Neural progenitor cell (in vitro differentiated cells): ENCODE measurements at places on chromosomes 1 and 21.

GRCh38 chr1:224217655-224218623 lies 34.9 kb downstream of the DEGS1 start:
- H3K4me3 ChIP-seq = no peak overlapping the region
- H3K36me3 ChIP-seq = no peaks in the 10 kb centered on the region
- no peaks in the 10 kb centered on the region for H3K27me3 ChIP-seq
- no peak overlapping the region for H3K27ac ChIP-seq
- DNase-seq = no peak
- peaks cover 9% of the 10 kb centered on the region for H3K4me1 ChIP-seq

- no peaks in the 10 kb centered on the region for H3K27me3 ChIP-seq
- DNase-seq = no peak
- H3K27ac ChIP-seq = no peak overlapping the region
- H3K36me3 ChIP-seq = no peaks in the 10 kb centered on the region
- no peak overlapping the region for H3K4me3 ChIP-seq
Measured at GRCh38 chr1:147784941-147785340, 24.5 kb upstream of the GJA5 start.

DNA sequence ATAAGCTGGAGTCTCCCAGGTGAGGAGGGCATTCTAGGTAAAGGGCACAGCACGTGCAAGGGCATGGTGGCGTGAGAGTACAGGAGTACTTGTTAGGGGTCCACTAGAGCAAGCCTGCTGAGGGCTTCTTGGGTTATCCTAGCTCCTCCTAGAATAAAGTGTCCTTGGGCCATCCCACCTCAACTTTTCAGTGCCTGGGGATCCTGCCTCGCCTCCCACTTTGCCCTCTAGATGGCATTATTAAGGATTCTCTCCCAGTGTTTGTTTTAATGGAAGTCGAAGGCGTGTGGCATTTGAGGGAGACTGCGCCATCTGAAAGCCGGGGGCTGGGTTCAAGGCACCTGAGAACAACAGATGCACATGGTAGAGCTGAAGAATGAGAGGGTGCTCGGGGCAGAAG lies 74.5 kb upstream of the SELENON start:
- no peak overlapping the region for H3K4me3 ChIP-seq
- peaks cover 53% of the 10 kb centered on the region for H3K4me1 ChIP-seq
- no peak overlapping the region for H3K27ac ChIP-seq
- no peaks in the 10 kb centered on the region for H3K27me3 ChIP-seq
- DNase-seq = no peak

- DNase-seq = peak; percentile 92
- H3K4me3 ChIP-seq = peak overlapping the region; percentile 89
- H3K27ac ChIP-seq = no peak overlapping the region
- no peaks in the 10 kb centered on the region for H3K36me3 ChIP-seq
- peaks cover 25% of the 10 kb centered on the region for H3K4me1 ChIP-seq
- H3K27me3 ChIP-seq = peaks cover 38% of the 10 kb centered on the region
Measured at GRCh38 chr1:6497215-6497866, 5.9 kb upstream of the PLEKHG5 start.

GRCh38 chr1:59552007-59552406 lies 255.1 kb downstream of the FGGY start:
- no peaks in the 10 kb centered on the region for H3K36me3 ChIP-seq
- H3K27ac ChIP-seq = no peak overlapping the region
- no peak for DNase-seq
- H3K27me3 ChIP-seq = no peaks in the 10 kb centered on the region
- peaks cover 15% of the 10 kb centered on the region for H3K4me1 ChIP-seq
- no peak overlapping the region for H3K4me3 ChIP-seq

DNA sequence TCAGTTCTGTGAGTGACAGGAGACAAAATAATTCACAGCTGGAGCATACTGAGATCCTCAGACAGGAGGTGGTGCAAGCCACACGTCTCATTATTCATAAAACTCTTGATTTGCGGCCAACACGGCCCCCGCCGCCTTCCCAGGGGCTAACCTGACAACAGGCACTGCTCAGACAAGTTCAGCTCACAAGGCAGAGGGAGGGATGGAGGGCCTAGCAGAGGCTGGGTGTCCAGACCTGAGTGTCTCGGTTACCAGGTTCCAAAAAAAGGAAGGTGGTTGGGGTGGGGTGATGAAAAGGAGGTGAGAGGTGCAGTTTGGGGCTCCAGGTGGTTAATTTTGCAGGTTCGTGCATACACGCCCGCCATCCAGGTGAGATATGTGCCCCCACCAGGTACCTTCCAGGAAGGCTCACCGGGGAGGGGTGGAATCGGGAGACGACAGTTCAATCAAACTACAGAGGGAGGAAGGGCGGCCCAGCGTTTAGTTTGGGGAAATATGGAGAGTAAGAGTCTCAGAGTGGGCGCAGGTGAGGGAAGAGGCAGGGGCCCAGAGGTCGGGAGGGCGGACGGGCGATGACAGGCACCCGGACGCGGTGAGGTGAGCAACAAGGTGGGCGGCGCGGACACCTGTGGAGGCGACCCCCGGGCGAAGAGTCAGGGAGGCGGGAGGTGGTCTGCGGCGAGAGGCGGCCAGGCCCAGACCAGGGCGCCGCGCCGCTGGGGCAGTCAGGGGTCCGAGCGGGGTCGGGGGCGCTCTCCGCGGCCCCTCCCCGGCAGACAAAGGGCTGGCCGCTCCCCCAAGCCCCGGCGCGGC lies 629 bp downstream of the CTNNBIP1 start:
- peaks cover 14% of the 10 kb centered on the region for H3K4me1 ChIP-seq
- peak; percentile 30 for DNase-seq
- H3K27ac ChIP-seq = no peak overlapping the region
- peak overlapping the region; percentile 97 for H3K4me3 ChIP-seq
- no peaks in the 10 kb centered on the region for H3K36me3 ChIP-seq
- H3K27me3 ChIP-seq = no peaks in the 10 kb centered on the region

DNA sequence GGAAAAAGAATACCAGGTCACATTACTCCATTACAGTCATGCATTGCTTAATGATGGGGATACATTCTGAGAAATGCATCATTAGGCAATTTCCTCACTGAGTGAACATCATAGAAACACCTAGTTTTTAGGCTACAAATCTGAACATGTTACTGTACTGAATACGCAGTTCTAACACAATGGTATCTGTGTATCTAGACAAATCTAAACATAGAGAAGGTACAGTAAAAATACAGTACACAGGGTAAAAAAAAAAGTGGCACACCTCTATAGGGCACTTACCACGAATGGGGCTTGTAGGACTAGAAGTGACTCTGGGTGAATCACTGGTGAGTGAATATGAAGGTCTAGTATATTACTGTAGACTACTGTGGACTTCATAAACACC lies 115.7 kb downstream of the AKT3 start:
- H3K4me3 ChIP-seq = no peak overlapping the region
- no peak overlapping the region for H3K27ac ChIP-seq
- no peaks in the 10 kb centered on the region for H3K27me3 ChIP-seq
- no peaks in the 10 kb centered on the region for H3K36me3 ChIP-seq
- H3K4me1 ChIP-seq = peaks cover 26% of the 10 kb centered on the region

GRCh38 chr1:87242445-87243185 lies 86.1 kb upstream of the LMO4 start:
- no peaks in the 10 kb centered on the region for H3K36me3 ChIP-seq
- H3K27ac ChIP-seq = no peak overlapping the region
- H3K4me1 ChIP-seq = no peaks in the 10 kb centered on the region
- no peak overlapping the region for H3K4me3 ChIP-seq

- peaks cover 17% of the 10 kb centered on the region for H3K4me1 ChIP-seq
- no peaks in the 10 kb centered on the region for H3K36me3 ChIP-seq
- peaks cover 63% of the 10 kb centered on the region for H3K27me3 ChIP-seq
- peak; percentile 64 for DNase-seq
- no peak within 1 kb of the TSS for H3K27ac ChIP-seq
- H3K4me3 ChIP-seq = peak within 1 kb of the TSS; percentile 37
Measured at GRCh38 chr1:156893048-156893953, at the start of gene PEAR1. Gene PEAR1 (plus strand): TSS chr1:156893718. CDS start chr1:156903927, 10,209 bp downstream.

GRCh38 chr1:24110642-24111261 lies 1.2 kb downstream of the MYOM3 start:
- DNase-seq = peak; percentile 32
- peaks cover 23% of the 10 kb centered on the region for H3K4me1 ChIP-seq
- no peak overlapping the region for H3K27ac ChIP-seq

- no peaks in the 10 kb centered on the region for H3K36me3 ChIP-seq
- H3K27ac ChIP-seq = peak overlapping the region; percentile 100
- peak; percentile 62 for DNase-seq
- H3K4me1 ChIP-seq = peaks cover 50% of the 10 kb centered on the region
Measured at GRCh38 chr1:46133781-46134350, 1.4 kb upstream of the PIK3R3 start.

DNA sequence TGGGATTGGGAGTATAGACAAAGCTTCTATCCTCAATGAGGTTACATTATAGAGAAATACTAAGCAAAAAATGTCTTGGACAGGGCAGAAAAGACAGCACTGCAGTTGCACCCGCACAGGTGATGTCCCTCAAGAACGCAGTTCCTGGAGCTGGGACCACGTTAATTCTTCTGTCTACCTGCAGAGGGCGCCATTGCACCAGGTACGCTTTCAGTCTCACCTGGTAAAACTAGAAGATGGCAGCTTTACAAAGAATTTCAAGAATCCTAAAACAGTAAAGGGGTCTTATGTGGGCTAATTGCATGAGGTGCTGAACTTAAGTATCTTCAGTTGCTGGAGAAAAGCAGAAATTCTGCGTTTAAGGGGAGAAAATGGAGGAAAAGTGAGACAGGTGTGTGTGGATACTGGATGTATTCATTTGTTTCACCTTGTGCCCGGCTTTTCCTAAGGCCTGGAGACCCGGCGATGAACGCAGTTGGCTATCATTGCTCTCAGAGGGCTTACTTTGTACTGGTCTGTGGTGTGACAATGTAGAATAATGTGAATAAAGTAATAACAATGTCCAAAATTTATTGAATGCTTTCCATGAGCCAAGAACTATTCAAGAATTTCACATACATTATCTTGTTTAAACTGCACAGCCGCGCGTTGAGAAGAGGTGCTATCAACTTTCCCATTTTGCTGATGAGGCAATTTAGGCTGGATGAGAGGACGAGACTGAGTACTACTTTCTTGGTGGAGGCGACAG lies 276.3 kb upstream of the GREM2 start:
- no peaks in the 10 kb centered on the region for H3K4me1 ChIP-seq
- no peaks in the 10 kb centered on the region for H3K27me3 ChIP-seq

DNA sequence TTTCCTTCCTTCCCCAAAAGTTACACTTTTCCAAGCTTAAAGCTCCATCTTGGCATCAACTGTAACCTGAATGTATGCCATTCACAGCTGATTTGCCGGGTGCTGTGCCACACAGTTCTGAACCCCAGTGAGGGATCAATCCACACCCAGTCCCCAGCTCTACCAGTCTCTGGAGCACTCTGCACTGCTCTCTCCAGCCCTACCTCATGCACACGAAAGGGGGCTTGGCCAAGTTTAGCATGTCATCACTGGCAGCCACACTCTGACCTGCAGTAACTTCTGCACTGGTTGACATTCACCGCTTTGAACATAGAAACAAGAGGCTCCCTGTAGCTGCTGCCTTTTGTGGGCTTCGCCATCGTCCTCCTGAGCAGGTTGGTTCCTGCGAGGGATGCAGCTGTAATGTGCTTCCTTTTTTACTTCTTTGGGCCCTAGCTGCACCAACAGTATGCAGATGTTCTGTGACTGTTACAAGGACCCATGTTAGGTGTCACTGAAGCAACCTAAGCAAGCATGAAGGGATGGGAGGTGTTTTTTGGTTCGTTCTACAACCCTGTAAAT lies 135.4 kb upstream of the SLC44A3 start:
- DNase-seq = no peak
- H3K27ac ChIP-seq = no peak overlapping the region
- H3K36me3 ChIP-seq = no peaks in the 10 kb centered on the region
- no peak overlapping the region for H3K4me3 ChIP-seq

- no peaks in the 10 kb centered on the region for H3K36me3 ChIP-seq
- H3K27ac ChIP-seq = no peak overlapping the region
- H3K4me3 ChIP-seq = no peak overlapping the region
- no peaks in the 10 kb centered on the region for H3K4me1 ChIP-seq
Measured at GRCh38 chr1:24899581-24900485, 30.2 kb downstream of the RUNX3 start.

DNA sequence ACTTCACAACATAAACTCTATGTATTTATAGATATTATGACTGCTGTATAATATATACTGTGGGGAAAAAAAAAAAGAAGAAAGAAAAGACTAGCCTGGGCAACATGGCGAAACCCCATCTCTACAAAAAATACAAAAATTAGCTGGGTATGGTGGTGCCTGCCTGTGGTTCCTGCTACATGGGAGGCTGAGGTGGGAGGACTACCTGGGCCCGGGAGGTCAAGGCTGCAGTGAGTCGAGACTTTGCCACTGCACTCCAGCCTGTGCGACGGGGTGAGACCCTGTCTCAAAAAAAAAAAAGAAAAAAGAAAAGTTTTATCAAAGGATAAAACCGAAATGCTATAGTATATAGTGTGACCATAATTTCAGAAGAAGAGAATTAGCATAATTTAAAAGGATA lies 2.7 kb downstream of the EXOC8 start:
- H3K36me3 ChIP-seq = no peaks in the 10 kb centered on the region
- no peak for DNase-seq
- H3K4me1 ChIP-seq = peaks cover 44% of the 10 kb centered on the region
- H3K4me3 ChIP-seq = peak overlapping the region; percentile 96

- no peaks in the 10 kb centered on the region for H3K36me3 ChIP-seq
- H3K4me3 ChIP-seq = no peak overlapping the region
- H3K27ac ChIP-seq = no peak overlapping the region
- no peaks in the 10 kb centered on the region for H3K4me1 ChIP-seq
- DNase-seq = no peak
Measured at GRCh38 chr1:24594328-24594598, 38.4 kb downstream of the NCMAP start.

DNA sequence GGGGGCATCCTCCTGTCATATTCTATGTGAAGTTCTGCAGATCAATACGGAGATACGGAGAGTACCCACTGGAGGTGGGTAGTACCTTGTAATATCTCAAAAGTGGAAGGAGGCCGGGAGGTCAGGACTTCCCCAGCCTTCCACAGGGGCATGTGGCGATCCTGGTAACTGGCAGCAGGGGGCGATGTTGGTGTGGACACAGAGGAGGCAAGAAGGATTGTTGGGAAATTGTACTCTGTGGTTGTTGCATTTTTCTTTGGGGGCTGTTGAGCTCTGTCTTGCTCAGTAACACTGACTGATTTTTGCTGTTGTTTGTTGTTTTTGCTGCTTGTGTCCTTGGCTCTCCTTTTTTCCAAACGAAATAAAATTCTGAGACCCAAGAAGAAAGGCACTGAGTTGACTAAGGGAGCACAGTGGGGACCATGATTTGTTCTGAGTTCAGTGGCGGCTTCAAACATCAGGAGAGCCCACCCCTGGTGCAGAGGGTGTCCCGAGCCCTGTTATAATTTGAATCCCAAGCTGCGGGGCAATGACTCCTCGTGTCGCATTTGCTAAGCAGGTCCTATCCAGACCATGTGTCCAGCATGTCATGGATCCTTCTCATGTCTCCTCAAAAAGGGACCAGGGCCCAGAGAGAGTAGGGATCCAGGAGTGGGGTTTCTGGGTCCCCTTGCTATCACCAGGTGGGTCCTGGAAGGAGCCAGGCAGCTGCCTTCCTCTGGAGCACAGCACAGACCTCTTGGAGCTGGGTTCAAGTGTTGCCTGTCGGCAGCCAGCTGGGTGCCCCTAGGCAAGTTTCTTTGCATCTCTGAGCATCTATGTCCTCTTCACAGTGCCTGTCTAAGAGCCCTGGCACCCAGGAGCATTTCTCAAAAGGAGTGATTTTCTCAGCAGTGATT lies 22.8 kb downstream of the LHX4 start:
- peaks cover 8% of the 10 kb centered on the region for H3K4me1 ChIP-seq
- peak; percentile 82 for DNase-seq
- H3K4me3 ChIP-seq = no peak overlapping the region
- H3K27me3 ChIP-seq = no peaks in the 10 kb centered on the region

- DNase-seq = no peak
- H3K4me1 ChIP-seq = no peaks in the 10 kb centered on the region
- H3K27me3 ChIP-seq = no peaks in the 10 kb centered on the region
- H3K4me3 ChIP-seq = no peak overlapping the region
- no peaks in the 10 kb centered on the region for H3K36me3 ChIP-seq
Measured at GRCh38 chr1:189369612-189370011, 1108.1 kb downstream of the BRINP3 start.
